NT2/D1 (cell line): ENCODE measurements at places on chromosomes 5 and 9.

- no peak for DNase-seq
These were observed 23.4 kb upstream of the FUBP3 start for GRCh38 chr9:130555968-130556367.

GRCh38 chr9:21810881-21811280 is 8.4 kb downstream of the MTAP start:
- no peak for DNase-seq

- no peak for DNase-seq
These were observed 6.9 kb downstream of the OBP2B start for GRCh38 chr9:133202145-133202513.

DNA sequence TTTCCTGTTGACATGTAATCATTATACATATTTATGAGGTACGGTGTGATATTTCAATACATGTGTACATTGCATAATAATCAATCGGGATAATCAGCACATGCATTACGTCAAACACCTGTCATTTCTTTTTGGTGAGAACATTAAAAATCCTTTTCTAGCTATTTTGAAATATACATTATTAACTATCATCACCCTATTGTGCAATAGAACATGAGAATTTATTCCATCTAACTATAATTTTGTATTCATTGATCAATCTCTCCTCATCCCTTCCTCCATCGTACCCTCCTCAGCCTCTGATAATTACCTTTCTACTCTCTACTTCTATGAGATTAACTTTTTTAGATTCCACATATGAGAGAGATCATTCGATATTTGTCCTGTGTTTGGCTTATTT is 170.9 kb upstream of the GHR start:
- no peak for DNase-seq

- no peak for DNase-seq
These were observed 58.3 kb downstream of the BAAT start for GRCh38 chr9:101326501-101326900.

- DNase-seq, result no peak
These were observed 225.7 kb downstream of the CACNA1B start for GRCh38 chr9:138103111-138103848.

DNA sequence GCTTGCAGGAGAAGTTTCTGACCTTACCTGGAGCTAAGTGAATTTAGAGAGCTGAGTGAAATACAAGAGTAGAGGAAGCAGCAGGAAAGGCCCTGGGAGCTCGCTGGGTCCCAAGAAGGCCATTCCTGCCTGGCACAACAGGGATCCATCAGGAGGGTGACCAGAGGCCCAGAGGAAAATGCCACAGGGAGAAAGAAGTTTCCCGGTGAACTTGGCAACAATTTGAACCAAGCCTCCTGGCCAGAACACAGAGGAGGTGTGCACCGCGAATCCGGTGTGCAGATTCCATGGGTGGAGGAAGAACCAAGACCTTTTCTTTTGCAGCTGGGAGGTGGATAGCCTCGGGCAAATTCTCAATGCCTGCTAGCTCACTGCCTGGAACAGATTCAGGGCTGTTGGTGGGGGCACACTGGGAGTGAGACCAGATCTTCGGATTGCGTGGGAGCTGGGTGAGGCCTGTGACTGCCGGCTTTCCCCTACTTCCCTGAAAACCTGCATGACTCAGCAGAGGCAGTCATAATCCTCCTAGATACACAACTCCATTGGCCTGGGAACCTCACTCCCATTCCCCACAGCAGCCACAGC is 1850.9 kb upstream of the NUDT12 start:
- no peak for DNase-seq

- no peak for DNase-seq
These were observed 148.9 kb downstream of the ARHGEF28 start for GRCh38 chr5:73774924-73775323.

DNA sequence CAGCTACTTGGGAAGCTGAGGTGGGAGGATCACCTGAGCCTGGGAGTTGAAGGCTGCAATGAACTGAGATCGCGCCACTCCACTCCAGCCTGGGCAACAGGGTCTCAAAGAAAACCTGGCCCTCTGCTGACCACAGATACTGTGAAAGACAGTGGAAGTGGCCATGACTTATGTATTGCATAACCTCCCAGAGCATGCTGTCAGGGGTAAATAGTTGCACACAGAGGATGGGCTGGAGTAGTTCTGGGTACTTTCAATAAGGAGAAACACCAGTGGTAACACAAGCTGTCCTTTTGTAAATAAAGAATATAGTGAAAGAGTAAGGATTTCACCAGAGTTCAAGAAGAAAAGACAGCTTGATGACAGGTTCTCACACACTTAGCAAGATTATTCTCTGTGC is 1.8 kb downstream of the ACER2 start:
- DNase-seq, result no peak

GRCh38 chr9:68981789-68982188 is 32.1 kb downstream of the PRKACG start:
- no peak for DNase-seq

GRCh38 chr9:132757016-132757415 is 86.8 kb downstream of the GTF3C4 start:
- DNase-seq, result no peak

- no peak for DNase-seq
These were observed 84.6 kb upstream of the SNX2 start for GRCh38 chr5:122690266-122690665.

DNA sequence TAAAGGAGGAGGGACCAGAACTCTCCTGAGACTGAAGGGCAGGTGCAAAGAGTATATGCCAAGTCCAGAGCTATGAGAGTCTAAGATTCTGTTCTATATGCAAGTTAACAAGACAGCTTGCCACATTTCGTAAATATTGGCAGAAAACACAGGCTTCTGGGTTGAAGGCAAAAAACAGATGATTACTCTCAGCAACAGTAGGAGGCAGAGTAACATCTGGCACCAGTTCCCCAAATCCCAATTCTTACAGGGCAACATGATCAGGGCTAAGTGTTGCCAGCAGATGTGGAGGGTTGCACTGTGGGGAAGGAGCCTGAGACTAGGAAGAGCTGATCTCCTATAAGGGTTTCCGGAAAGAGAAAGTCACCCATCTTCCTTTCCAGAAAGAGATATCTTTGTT is 179.4 kb downstream of the PJA2 start:
- no peak for DNase-seq

GRCh38 chr5:160269017-160269416 is 39.7 kb downstream of the FABP6 start:
- no peak for DNase-seq

DNA sequence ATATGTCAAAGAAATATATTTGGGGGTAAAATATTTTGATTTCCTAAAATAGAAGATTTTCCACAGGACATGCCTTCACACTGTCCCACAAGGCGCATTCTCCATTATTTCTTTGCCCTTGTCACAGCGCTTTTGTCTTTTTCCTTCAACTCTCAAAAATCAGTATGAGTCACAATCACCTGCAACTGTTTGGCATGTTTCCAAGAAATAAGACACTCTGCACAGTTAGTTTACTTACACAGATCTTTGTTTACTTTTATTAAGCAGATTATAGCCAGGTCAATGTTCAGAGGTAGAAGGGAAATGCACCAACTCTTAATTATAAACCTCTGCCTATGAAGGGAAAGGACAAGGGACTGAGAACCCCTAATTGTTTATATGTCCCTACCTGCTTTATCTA is 9.5 kb downstream of the CEMIP2 start:
- DNase-seq, result no peak

DNA sequence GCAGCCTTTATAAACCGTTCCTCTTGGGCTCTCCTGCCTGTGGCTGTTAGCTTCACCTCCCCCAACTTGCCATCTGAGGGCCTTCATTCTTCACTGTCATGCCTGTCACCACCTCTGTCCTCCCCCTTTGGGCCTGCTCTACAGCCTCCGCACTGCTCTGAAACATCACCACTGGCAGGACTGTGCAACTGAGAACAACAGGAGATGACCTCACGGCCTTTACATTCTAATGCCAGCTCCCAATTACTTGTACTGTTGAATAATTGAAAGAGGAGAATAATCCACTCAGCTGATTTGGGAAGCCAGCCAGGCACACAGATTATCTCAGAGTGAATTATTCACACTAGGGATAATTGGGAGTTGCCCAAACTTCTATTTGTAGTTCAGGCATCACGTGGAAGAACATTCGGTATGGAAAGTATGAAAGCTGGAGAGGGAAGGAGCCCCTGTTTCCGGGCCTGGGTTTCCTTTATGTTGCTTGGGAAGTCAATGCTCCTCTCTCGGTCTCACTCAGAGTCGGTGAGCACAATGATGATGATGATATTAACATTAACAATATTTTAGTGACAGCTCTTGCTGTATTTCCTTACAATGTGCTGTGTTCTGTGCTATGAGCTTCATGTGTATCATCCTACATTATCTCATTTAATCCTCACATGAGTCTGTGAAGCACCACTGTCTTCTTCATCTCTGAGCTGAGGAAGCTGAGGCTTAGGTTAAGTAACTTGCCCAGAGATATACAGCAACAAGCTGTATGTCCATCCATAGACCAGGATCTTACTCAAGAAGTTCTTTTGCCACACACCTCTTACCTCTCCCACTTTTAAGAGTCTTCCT is 99.3 kb upstream of the LRRTM2 start:
- DNase-seq, result no peak

- no peak for DNase-seq
These were observed 65.9 kb downstream of the RGS3 start for GRCh38 chr9:113529336-113530009.

- DNase-seq, result no peak
These were observed 253.5 kb upstream of the ATP10B start for GRCh38 chr5:161105525-161105924.

DNA sequence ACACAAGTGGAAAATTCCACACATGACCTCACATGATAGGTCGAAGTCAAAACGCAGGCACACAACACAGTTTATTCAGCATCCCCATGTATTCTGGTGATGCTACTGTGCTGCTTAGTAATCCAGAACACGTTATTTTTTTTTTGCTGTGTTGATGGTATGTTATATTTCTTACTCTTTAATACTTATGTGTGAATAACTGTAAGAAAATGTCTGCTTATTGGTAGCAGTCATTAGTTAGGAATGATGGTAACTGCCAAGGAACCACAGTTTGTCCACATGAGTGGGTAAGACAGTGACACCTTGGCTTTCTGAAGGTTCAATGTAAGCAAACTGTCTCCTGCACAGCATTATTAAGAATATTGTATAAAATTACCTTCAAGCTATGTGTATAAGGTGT is 107.7 kb upstream of the DAPK1 start:
- DNase-seq, result no peak

DNA sequence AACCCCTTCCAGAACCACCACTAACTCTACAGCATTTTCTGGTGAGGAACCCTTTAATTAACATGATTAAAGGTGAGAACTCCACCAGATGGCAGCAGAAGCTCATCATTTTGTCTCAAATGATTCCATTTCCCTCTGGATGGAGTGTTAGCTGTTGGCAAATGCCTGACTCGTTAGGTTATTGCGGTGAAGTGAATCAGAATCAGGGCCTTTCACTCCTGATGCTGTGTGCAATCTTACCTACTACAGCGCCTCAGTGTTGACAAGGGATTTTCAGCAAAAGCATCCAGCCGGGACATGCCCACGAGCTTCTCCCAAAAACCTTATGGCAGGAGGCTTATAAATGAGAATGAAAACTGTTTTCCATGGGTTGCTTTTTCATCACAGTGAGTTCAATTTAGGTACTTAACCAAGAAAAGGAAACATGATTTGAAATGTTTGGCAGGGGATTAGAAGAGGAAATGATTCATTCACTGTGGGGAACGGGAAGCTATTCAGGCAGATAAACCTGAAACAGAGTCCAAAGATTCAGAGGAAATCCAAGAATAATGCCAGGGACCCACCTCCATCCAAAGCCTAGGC is 48.0 kb upstream of the CAST start:
- peak; percentile 35 for DNase-seq

- DNase-seq, result no peak
These were observed 1.1 kb downstream of the FUT7 start for GRCh38 chr9:137030538-137031527.

DNA sequence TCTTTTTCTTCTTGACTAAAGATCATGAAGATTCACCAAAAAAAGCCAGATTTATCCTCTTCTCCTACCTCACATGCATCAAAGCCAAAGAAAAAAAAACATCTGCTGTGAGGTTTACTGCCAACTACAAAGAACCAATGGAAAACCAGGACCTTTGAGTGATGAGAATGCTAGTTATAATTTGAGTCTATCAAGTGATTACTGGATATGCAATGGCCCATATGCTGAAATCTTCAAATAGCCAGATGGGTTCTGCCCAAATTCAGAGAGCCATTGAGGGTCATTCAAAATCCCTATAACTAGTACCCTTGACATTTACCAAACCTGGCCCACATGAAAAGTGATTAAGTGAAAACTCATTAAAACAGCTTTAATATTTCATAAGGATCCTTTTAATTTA is 78.4 kb upstream of the ACO1 start:
- DNase-seq, result no peak

DNA sequence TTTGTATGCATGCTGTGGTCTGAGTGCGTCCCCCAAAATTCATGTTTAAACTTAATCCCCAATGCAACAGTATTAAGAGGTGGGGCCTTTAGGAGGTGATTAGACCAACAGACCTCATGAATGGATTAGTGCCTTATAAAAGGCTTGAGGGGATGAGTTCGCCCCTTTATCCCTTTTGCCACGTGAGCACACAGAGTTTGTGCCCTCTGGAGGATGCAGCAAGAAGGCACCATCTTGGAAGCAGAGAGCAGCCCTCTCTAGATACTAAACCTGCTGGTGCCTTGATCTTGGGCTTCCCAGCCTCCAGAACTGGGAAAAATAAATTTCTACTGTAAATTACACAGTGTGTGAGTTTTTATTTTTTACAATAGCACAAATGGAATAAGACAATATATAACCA is 177.1 kb upstream of the SPRY4 start:
- DNase-seq, result no peak

- DNase-seq, result no peak
These were observed 206.2 kb upstream of the SGCD start for GRCh38 chr5:156120777-156121176.

- DNase-seq, result no peak
These were observed 3.5 kb downstream of the RALGDS start for GRCh38 chr9:133117271-133118178.
